A549 (cell line): ENCODE measurements at places on chromosomes 7 and 10. TPM values are rescaled to one million over a fixed set of nuclear protein-coding genes. Genes with fewer than 3 reads are reported as not detected.

GRCh38 chr10:62732841-62733653 lies 71.5 kb upstream of the ADO start:
- DNase-seq = no peak

- DNase-seq = no peak
Measured at GRCh38 chr10:10330418-10330817, 687.3 kb upstream of the CELF2 start.

DNA sequence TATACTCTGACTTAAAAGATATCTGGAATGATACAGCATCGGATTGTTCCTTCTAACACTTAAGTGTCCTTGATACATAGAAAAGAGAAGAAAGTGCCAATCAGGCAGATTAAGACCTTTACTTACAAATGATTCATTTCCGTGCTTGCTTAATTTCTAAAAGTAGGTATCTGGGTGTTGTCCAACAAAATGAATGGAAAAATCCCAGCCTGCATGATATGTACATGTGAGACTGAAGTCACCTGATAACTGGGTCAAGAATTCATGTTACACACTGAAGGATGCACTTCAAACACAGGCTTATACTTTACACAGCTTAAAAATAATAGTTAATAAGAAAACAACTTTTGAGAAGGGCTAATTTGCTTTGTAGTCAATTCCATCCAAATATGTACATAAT lies 25.2 kb upstream of the PLXDC2 start:
- no peak for DNase-seq

GRCh38 chr10:128763588-128763987 lies 637.4 kb upstream of the MKI67 start:
- no peak for DNase-seq

Gene IL15RA
- 0.46 to 0.72 TPM (median 0.58 TPM) in 3 replicates for polyA plus RNA-seq
